T-helper 9 cell (primary cell): ENCODE measurements at places on chromosomes 13 and 19.
A peak's percentile ranks its signal among the peaks of the same experiment; 100 is the strongest.

DNA sequence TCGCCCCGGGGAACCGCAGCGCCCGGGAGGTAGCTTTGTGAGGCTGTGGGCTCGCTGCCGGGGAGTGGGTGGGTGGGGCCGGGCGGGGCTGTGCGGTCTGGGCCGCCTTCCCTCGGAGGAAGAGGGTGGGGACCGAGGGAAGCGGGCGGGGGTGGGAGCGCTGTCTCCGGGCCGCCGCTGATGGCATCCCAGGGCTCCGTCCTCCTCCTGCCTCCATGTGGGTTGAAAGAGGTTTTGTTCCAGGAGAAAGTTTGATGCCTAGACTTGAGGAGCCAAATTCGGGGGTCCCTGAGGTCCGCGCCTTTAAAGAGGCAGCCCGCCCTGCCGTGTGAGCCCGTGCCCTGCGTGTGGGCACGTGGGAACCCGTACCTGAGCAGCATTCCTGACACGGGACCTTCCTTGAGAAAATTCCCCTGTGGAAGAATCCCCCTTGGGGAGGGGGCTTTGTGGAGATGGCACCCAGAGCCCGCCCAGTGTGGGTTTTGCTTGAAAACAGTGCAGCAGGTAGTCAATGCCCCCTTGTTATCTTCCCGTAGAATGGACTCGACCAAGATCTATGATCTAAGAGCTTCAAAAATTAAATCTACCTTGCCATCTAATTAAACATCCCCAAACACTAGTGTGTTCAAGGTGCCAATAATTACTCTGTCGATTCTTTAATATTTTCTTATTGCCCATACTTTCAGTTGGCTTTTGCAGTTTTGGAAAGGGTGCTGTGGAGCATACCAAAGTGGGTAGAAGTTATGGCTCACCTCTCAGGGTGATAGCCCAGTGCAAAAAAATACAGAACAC is 107.8 kb downstream of the RXFP2 start:
- no peak for DNase-seq

DNA sequence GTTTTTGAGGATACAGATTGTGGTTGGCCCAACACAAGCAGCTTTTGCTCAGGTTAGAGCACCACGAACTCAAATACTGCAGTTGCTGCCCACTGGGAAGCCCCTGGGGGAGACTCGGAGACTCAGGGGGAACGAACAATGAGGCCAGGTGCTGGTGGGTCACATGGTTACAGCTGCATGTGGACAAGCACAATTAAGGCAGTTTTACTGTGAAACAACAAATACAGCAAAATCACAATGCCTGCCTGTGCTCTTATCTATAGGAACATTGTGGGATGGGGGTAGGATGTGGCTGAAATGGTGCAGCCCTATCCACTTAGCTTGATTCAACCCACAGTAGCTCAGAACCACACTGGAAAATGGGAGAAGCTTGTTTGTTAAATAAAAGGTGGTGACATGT is 119.7 kb upstream of the SPATA13 start:
- no peak for DNase-seq

DNA sequence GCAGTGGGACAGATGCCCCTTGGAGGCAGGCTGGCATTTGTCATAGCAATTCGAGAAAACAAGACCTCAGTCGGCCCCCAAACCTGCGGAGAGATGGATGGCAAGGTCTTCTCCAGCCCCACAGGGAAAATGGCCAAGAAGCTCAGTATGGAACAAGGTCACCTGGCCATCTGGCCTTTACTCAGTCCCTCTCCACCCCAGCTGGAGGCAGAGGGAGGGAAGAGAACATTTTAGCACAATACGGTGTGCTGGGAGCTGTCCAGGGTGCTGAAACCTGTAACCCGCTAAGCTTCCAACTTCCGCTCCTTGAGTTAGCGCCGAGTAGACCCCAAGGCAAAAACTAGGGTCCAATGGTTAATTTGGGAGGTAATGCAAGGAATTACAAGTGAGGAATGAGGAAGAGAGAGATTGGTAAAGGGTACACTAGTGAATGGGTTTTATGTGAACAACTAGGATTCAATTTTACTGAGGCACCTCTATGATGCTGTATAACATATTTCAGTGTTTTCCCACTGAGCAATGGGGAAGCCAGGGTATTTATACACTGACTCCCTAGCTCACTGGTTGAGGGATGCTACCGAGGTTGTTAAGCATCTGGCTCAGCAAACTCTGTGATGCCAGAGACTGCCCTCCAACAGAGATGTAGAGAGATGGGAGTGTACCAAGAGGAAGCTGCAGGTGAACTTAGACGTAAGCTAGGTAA is 64.3 kb downstream of the CACNA1A start:
- peak; percentile 47 for DNase-seq

DNA sequence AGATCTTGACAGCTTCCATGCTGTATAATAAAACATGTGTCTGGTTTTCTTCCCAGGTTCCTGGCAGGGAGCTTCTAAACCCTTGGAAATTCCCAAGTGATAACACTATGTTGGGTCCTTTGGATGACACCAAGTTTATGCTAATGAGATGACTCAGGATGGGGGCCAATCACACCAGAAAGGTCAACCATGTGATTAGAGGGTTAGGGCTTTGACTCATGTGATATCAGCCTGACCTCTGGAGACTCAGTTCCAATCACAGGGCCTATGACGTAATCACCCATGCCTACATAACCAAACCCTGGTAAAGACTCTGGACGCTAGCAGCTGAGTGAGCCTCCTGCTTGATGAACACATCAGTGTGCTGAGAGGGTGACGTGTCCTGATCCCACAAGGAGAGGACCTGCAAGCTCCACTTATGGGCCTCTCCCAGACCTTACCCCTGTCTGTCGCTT is 203.6 kb downstream of the DCLK1 start:
- DNase-seq = no peak

DNA sequence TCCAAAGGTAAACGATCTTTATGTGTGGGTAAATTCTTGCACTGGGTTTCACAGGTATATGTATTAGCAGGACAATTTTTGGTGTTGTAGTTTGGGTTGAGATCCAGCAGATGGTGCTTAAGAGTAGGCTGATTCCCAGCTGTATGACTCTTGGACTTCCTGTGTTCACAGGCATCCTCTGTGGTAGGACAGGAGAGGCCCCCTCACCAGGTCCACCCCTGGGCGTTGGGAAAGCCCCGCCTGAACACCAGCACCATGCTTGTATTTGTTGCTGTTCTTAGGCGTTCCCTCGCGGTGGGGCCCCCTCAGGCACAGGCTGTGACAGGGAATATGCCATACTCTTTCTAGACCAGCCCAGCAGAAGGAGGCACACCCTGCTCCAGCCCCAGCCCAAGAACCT is 49.5 kb upstream of the PCDH17 start:
- DNase-seq = no peak

DNA sequence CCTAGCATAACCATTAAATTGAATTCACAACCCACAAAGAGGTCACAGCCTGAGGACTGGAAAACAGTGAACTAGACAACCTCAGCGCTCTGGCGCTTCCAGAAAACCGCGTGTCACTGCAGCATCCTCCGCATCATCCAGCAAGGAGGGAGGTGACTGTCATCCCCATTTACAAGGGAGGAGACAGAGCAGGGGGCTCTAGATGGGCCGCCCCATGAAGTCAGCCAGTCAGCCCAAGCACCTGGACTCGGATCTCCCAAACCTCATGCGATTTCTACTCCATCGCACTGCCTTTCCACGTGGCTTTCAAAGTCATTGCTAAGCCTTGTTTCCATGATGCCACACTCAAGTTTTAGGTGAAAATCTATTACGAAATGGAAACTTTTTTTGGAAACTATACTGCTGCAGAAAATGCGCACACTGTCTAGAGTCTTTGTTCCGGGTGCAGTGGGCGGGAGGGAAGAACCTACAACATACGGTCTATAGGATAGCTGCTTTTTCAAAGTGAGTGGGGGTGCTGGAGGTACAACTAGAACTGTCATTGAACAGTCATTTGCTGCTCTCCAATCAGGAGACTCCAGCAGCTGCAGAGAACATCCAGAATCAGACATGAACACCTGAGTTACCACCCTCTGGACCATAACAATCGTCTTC is 2.8 kb downstream of the AP3D1 start:
- DNase-seq = no peak

GRCh38 chr13:25915840-25916518 is 135.8 kb downstream of the SHISA2 start:
- DNase-seq = no peak

GRCh38 chr13:97328222-97328790 is 105.7 kb upstream of the RAP2A start:
- no peak for DNase-seq

GRCh38 chr19:45144431-45145269 is 16.1 kb downstream of the NKPD1 start:
- no peak for DNase-seq

- DNase-seq = no peak
Observed at GRCh38 chr13:20672772-20673171, 30.7 kb upstream of the IL17D start.

- no peak for DNase-seq
Observed at GRCh38 chr13:48975101-48975855, 434 bp upstream of the FNDC3A start.
